ENCODE measurements at places on chromosomes 5 and 9.

- DNase-seq: no peak
Measured at GRCh38 chr9:17574342-17574741, 4.5 kb upstream of the SH3GL2 start.

DNA sequence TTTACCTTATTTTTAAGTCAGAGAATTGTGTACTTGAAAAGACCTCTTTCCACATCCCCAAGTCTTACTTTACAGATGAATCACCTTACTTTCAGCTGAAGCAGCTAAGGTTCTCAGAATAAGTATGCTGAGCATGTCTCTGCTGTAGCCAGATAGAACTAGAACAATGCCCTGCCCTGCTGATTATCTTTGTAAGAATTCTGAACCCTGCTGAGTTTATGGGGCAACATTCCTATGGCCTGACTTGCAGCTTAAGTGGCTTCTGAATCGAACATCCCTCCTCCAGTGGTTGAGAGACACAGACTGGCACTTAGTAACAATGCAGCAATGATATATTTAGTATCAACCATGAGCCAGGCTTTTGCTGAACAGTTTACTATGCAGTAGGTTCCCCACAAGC, 592.0 kb upstream of the WWC1 start:
- DNase-seq: peak; percentile 94

- DNase-seq: no peak
Measured at GRCh38 chr5:166845044-166845443, 1446.4 kb upstream of the WWC1 start.

DNA sequence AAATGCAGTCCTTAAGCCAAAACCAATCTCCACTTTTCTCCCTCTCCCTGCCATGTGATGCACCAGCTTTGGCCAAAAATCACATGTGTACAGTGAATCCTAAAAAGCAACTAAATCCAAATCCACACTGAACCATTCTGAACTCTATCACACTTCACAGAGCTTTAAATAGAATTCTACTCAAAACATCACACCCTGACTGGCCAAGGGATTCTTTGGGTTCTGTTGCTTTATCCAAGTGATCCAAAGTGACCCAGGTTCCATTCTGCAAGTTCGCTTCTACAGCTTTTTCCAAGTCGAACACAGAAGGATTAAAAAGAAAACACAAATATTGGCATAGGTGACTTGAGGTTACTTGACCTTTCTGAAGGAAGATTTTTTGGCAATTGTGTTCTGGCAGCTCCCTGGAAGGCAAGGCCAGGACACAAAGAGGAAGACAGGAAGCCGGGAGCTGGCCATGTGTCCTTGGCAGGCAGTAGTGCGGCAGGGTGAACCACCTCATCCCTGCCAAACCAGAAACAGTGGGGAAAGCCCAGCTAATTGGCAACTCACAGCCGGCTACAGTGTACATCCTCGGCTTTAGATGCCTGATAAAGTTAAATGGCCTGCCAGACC, 115.0 kb downstream of the NFIB start:
- no peak for DNase-seq

DNA sequence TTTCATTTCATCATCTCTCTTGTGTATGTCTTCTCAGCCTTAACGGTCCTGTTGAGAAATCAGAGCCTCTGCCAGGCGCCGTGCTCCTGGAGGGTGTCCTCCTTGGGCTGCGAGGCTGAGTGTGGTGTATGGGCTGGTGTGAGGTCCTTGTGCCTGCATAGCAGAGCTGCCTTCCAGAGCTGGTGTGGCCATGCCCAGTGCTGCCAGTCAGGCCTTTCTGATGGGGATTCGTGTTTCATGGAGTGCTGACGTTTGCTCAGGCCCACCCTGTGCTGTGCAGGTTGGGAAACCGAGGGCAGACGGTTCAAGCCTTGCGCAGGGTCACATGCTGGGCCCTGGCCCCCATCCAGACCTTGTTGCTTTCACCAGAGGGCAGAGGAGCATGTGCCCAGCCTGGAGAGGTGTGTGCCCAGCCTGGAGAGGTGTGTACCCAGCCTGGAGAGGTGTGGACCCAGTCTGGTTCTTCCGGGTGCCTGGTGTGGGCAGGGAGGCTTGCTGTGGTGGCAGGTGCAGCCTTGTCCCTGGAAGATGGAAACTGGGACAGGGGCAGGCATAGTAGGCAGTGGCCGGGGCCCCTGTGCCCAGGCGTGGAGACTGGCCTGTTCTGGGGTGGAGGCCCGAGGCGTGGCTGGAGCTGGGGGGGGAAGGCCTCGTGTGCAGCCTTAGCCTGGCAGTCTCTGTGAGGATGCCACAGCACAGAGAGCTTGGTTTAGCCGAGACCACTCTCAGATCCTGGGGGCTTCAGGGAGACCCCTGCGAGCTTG, 84.0 kb downstream of the RXRA start:
- no peak for DNase-seq

- DNase-seq: peak; percentile 54
Measured at GRCh38 chr9:92196909-92197308, 81.7 kb upstream of the SPTLC1 start.

GRCh38 chr5:84086511-84086910, 298.2 kb downstream of the EDIL3 start:
- no peak for DNase-seq

GRCh38 chr5:55230086-55230629, 3.0 kb upstream of the MCIDAS start:
- no peak for DNase-seq

GRCh38 chr5:170747851-170748250, 35.7 kb upstream of the GABRP start:
- no peak for DNase-seq

DNA sequence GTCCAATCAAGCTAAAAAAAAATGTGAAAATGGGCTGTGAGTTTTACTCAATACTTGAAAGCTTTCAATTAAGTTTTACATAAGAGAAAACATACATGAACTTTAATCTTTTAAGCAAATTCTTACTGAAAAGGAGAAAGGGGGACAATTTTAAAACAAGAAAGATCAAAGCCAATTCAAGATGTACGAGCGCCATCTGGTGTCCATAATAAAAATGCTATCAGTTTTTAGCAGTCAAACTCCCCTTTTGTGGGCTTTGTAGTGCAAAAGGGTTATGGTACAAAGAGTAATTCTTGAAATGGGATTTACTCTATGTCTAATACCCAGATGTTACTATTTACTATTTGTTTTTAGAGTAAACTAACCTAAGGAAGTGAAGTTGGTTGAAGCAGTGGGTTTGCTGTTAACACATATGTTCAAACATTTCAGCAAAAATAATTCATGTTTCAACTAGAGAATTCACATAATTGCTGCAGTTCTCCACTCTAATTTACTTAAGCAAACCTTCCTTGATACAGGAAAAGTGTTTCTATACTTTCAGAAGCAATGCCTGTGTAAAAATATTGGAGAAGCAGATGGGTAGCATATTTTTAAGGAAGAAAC, 228.2 kb upstream of the TYRP1 start:
- DNase-seq: peak; percentile 1

- no peak for DNase-seq
Measured at GRCh38 chr9:108269371-108269770, 586.4 kb downstream of the ACTL7B start.

- DNase-seq: no peak
Measured at GRCh38 chr9:127518091-127518856, 67.0 kb downstream of the LRSAM1 start.

GRCh38 chr5:176658007-176658599, 10.8 kb downstream of the TSPAN17 start:
- DNase-seq: peak; percentile 68

- no peak for DNase-seq
Measured at GRCh38 chr5:61262080-61262479, 70.0 kb upstream of the ZSWIM6 start.

DNA sequence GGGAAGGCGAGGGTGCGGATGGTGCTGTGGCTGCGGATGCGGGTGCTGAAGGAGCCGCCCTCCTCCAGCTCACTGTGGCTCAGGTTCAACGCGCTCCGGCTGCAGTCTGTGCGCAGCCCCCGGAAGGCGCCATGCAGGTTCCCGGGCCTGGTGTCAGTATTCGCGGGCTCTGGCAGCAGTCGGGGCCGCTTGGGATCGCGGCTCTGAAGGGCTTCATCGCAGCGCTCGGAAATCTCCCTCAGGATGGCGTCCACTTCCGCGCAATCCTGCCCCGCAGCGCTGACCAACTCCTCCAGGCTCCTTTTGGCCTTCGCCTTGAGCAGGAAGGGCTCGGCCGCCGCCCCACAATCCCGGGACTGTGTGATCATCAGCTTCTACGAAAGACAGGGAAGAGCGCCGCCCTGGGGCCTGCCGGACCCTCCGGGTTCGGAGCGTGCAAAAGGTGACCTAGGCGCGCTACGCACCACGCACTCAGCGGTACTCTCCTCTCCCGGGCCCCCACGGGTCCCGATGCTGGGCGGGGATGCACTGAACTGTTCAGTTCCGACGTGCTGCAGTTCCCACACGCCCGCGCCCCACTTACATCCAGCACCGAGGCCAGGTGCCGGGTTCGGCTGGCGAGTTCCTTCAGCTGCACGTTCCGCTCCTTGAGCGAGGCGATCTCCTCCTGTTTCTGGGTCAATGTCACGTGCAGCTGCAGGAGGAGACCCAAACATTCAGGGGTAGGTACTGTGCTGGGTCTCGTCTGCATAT, 6.5 kb downstream of the MCIDAS start:
- no peak for DNase-seq

All from stromal cell of bone marrow (primary cell).